ENCODE measurements at places on chromosomes 7 and 10.

DNA sequence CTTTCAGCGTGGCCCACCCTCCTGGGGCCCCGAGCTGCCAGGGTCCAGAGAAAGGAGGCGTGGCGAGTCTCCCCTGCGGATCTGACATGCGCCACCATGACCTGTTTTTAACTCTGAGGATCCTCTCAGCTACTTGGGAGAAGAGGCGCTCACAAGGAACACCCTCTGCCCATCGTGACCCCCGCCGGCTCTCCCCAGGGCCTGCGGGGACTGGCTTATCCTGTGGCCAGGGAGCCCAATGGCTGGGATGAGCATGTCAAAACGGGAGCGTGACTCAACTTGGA is 93.7 kb downstream of the EBF3 start:
- DNase-seq: no peak

- DNase-seq: no peak
Measured at GRCh38 chr10:107098326-107098725, 66.2 kb downstream of the SORCS1 start.

GRCh38 chr7:27361522-27361921 is 118.9 kb downstream of the EVX1 start:
- DNase-seq: no peak

DNA sequence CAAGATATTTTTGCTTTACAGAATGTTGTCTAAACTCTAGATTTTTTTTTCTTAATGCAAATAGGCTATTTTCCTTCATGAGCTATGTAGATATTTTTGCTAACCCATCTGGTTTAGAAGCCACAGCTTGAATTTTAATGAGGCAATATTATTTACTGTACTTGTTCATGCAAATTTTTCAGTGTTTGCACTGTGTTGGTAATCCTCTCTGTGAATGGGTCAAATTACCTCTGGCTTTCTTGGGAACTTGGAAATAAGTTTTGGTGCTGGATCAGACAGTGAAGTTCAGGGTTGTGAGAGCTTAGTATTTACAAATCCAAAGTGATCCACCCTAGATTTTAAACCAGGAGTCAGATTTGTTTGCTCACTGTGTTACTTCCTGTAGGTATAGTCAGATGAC is 686.9 kb downstream of the NXPH1 start:
- DNase-seq: no peak

DNA sequence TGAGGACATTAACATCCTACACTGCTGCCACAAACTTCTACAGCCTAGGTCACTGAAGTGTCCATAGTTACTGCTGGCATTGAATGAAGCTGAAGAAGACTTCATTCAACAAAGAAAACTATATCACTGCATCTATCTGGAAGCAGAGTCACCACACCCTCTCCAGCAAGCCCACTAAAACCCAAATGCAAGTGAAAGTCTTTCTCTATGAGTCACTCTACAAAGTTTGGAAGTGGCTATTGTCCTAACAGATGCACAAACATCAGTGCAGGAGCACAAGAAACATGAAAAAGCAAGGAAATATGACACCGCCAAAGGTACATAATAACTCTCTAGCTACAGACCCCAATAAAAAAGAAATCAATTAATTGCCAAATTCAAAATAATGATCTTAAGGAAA is 43.5 kb upstream of the CAMK2B start:
- no peak for DNase-seq

DNA sequence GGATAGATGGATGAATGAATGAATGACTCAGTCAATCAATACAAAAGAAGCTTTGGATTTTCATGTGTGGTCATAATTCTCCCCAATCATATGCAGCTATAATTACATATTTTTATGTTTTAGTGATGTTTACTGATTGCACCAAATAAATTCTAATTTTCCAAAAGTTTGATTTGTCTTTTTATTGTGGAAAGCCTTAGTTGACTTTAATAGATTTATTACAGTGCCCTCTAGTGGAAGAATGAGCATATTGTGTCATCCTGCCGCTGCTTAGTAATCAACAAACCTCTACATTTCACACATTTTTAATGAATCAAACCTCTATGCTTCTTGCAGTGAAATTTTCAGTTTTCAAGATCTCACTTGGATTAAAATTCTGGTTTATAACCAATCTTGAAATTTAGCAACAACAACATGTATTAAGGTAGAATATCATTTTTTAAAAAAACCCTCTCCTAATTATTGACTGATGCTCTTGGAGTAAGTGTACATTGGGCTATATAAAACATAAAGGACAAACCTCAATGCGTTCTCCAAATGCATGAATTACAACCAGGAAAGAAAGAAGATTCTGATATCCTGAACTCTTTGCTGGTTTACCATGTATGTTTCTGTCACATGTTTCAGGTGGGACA is 55.6 kb upstream of the PNLIP start:
- no peak for DNase-seq

DNA sequence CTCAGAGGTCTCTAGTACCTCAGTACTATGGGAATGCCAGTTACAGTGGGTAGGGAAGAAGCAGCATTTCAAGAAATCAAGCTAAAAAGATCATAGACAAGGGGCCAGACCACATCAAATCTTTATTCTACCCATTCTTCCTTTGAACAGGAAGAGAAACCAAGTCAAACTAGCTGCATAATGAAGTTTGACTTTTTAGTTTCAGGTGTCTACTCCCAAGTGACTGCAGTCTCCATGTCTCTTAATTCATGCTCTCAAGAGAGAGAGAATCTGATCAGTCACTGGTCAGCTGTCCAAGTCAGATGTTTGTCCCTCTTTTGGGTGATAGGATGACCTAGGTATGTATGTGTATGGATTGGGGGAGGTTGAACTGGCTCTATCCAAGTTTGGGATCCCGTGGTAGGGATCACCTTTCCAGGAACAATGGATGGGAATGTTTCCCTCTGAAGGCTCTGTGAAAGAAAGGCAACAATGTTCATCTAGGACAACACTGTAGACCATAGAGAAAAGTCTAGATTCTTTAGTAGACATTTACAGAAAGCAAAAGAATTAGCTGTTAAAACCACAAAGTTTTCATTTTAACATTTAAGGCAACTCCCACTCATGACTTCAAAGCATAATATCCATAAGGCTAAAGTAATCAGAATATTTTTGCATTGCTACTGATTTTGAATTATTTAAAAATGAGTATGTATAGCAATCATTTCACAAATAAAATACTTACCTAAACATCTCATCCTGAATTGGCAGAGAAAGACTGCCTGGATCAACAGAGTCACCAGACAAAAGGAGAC is 30.1 kb upstream of the PRTFDC1 start:
- DNase-seq: no peak

DNA sequence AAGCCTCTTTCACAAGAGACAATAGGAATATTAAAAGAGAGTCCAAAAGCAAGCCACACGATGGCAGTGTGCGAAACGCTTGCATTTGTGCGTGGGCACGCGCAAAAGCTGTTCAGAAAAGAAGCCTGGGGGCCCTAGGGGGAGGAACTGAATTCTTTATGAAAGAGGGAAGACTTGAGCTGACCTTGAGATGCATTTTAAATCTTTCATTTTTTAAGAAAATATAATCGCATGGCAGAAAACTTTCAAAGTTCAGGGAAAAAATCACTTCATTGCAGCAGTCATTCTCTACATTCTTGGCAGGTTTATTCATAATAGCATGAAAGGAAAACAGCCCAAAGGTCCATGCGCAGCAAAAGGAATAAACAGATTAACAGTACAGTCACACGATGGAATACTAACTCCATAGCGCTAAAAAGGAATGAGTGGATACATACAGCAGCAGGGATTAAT is 206.5 kb upstream of the PRKCQ start:
- DNase-seq: no peak

GRCh38 chr7:121499624-121500023 is 103.5 kb upstream of the FAM3C start:
- no peak for DNase-seq

DNA sequence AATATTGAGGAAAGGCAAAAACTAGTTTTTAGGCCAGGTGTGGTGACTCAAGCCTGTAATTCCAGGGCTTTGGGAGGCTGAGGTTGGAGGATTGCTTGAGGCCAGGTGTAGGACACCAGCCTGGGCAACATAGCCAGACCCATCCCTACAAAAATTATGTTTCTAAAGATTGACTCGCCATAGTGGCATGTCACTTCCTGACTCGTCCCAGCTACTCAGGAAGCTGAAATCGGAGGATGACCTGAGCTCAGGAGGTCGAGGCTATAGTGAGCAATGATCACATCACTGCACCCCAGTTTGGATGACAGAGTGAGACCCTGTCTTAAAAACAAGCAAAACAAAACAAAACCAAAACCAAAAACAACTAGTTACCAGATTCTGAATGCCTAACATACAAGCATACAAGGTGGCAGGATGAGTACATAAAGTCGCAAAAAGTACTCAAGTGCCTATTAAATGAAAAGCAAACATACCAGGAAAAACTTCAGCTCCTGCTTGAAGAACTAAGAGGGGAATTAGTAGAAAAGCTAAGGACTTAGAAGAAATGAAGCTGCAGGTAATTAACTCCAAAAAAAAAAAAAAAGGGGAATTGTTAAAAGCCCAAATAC is 14.1 kb downstream of the ZNF398 start:
- no peak for DNase-seq

GRCh38 chr7:33379891-33380525 is 250.6 kb downstream of the BBS9 start:
- DNase-seq: no peak

GRCh38 chr7:111788286-111789047 is 226.2 kb upstream of the IMMP2L start:
- no peak for DNase-seq

DNA sequence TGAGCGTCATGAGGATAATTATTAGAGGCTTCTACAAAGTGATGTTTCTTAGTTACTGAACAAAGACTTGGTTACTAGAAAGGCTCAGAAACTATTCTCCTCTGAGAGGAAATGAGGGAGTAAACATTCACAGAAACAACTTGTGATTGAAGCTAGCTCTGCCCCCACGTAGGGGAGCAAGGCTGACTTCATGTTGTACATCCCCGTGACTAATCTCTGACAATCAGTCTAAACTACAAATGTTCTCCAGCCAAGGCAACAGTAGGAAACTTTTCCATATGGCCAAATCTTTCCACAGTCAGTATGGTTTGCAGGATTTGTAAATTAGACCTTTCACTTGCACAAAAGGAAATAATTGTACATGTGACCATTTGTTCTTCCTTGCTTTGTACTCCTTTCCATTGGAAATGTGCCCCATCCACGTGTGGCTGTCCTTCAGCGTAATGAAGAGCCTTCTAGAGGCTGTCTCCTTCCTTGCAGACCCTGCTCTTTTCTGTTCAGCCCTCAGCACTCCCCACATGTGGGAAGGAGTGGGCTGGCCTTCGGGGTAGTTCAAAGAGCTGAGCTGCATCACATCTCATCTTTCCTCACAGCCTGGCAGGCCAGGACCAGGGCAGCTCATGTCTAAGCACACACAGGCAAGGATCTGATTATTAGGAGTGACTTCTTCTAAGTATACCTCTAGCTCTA is 93.5 kb downstream of the PCGF5 start:
- DNase-seq: no peak

DNA sequence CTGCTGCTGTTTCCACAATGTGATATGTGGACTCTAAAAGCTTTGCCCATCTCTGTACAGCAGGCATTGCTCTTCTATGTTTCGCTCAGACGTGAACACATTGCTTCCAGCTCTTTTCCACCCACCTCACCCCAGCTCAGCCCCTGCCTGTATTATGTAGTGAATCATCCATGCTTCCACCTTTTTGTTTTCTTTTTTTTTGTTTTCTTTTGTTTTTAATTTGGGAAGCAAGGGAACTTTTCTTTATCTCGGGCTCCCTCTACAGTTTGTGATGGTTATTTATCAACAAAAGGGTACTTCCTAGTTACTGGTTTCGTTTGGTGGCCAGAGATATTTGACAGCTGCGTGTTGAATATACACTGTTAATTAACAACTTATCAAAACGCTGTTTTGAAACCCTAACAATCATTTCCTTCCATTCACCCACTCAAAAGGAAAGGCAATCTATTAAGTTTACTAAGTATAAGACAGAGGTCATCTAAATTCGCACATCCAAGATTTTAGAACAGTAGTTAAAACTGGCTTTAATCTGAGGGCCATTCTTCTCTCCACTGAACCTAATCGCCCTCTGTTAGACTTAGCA is 127.9 kb upstream of the STK17A start:
- DNase-seq: no peak

- DNase-seq: no peak
Measured at GRCh38 chr7:84055904-84056605, 138.5 kb downstream of the SEMA3A start.

DNA sequence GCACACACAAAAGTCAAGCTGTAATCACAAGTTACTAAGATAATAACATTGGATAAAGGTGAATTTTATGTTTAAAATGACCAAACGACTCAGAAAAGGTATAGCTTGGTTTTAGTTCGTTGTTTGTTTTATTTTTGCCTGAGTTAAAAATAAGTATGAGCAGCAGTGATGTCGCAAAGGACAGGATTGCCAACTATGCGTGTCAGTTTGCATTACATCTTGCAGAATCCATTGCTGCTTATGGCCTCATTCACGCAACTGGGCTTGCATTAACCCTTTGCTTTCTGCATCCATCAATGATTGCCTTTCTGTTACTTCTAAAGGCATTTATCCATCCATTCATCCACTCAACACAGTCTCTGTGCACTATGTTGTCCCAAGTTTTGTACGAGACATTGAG is 389.6 kb downstream of the DPP6 start:
- no peak for DNase-seq
